ENCODE measurements at places on chromosomes 2 and 18.

DNA sequence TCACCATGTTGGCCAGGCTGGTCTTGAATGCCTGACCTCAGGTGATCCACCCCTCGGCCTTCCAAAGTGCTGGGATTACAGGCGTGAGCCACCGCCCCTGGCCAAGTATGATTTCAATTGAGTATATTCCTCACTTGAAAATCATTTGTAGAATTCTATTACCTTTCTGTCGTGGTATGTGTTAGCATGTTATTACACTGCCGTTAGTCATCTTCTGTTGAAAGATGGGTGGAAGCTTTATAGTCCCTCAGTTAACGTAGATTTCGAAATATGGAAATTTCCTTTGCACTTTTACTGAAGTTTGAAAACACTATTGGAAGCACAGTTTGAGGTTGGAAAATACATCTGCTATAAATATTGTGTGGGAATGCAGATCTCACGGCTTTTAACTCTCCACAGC lies 14.7 kb downstream of the NIFK start:
- DNase-seq, result peak; percentile 95
- H3K4me1 ChIP-seq, result peaks cover 27% of the 10 kb centered on the region
- H3K27me3 ChIP-seq, result no peaks in the 10 kb centered on the region
- peak overlapping the region; percentile 93 for H3K27ac ChIP-seq

- no peaks in the 10 kb centered on the region for H3K36me3 ChIP-seq
- H3K27ac ChIP-seq, result no peak overlapping the region
- peaks cover 17% of the 10 kb centered on the region for H3K4me1 ChIP-seq
- H3K4me3 ChIP-seq, result no peak overlapping the region
Observed at GRCh38 chr2:9748577-9748976, 94.7 kb upstream of the TAF1B start.

- peaks cover 14% of the 10 kb centered on the region for H3K4me1 ChIP-seq
- DNase-seq, result peak; percentile 18
- no peaks in the 10 kb centered on the region for H3K27me3 ChIP-seq
- H3K27ac ChIP-seq, result no peak overlapping the region
Observed at GRCh38 chr18:47928466-47928865, 2.0 kb downstream of the SMAD2 start.

GRCh38 chr2:84817239-84817655 lies 63.6 kb downstream of the TRABD2A start:
- H3K27me3 ChIP-seq, result no peaks in the 10 kb centered on the region
- H3K27ac ChIP-seq, result no peak overlapping the region
- H3K4me3 ChIP-seq, result no peak overlapping the region

GRCh38 chr2:238569507-238570195 lies 142.9 kb downstream of the ASB1 start:
- H3K4me3 ChIP-seq, result no peak overlapping the region
- H3K27ac ChIP-seq, result no peak overlapping the region
- no peaks in the 10 kb centered on the region for H3K4me1 ChIP-seq
- H3K27me3 ChIP-seq, result peaks cover 4% of the 10 kb centered on the region

DNA sequence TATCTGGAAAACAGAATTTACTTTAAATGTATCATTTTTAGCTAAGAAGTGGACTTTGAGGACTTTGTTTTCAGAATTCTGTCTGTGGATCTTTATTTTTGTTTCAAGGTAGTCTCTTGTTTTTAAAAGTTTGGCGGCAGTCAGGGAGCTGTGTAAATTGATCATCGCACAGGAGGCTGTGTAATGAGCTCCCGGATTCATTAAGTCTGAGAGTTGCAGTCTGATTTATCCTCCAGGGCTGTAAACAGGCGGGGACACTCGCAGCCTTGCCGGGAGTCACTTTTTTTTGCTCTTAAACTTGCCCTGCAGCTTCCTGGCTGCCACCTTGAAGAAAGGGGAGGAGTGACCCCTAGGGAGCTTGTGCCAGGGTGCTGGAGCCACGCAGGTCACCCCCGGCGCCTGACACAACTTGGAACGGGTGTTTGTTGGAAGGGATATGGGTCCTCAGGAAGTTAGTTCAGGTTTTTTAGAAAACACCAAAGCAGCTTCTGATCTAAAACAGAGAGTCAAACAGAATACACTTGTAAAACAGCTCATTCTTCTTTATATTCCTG lies 76.2 kb downstream of the DCDC2C start:
- no peak overlapping the region for H3K27ac ChIP-seq
- DNase-seq, result no peak
- H3K4me1 ChIP-seq, result peaks cover 2% of the 10 kb centered on the region
- no peaks in the 10 kb centered on the region for H3K36me3 ChIP-seq

Data from GM23248 (cell line).